Subcutaneous adipose tissue (tissue), 4 donors: ENCODE measurements at places on chromosomes 3 and 15. TPM values are rescaled to one million over a fixed set of nuclear protein-coding genes. Genes with fewer than 3 reads are reported as not detected.

Gene ABHD14A
- 21.4 TPM for total RNA-seq

Gene C2CD4B
- 1.7 TPM for total RNA-seq

Gene MORC1
- total RNA-seq: not detected

Gene SAMD7
- total RNA-seq: not detected

Gene ROPN1
- not detected for total RNA-seq

Gene TTLL13
- 0.22 TPM for total RNA-seq

Gene STRIT1
- total RNA-seq: not detected

Gene PPARG
- 357 TPM for total RNA-seq

Gene FANCD2OS
- total RNA-seq: not detected

Gene DNAH12
- 0.44 TPM for total RNA-seq

Gene TRANK1
- 25.0 TPM for total RNA-seq

Gene TRPM1
- not detected for total RNA-seq

Gene TMEM266
- total RNA-seq: not detected

Gene BOC
- total RNA-seq: 46.5 TPM

Gene KLHL6
- 2.9 TPM for total RNA-seq

Gene SAMMSON
- total RNA-seq: not detected

Gene RPL39L
- 14.6 TPM for total RNA-seq

Gene P3H2
- total RNA-seq: 6.8 TPM

Gene RPS17
- 2,302 TPM for total RNA-seq

Gene ZBTB47
- total RNA-seq: 38.2 TPM

Gene GOLGA6B
- total RNA-seq: not detected

Gene CCR8
- total RNA-seq: not detected

Gene ASB14
- not detected for total RNA-seq

Gene SERINC4
- total RNA-seq: not detected
